ENCODE measurements at places on chromosomes 4 and X. TPM values are rescaled to one million over a fixed set of nuclear protein-coding genes. Genes with fewer than 3 reads are reported as not detected.

DNA sequence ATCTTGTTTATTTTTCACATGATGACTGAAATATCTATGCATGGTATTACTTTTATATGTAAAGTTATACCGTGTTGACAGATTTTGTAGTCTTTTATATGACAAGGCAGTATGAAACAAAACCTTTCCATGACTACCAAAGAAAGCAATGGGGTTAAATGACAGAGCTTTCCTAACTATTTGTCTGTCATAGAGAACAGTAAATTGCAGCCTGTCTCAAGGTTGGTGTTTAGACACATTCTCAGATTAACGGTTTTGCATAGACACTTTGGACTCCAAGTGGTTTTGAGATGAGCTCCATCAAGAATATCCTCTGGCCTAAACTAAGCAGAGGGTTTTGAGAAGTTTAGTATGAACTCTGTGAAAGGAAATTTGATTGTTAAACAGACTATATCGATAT is 180.7 kb upstream of the TENM3 start:
- DNase-seq: no peak

DNA sequence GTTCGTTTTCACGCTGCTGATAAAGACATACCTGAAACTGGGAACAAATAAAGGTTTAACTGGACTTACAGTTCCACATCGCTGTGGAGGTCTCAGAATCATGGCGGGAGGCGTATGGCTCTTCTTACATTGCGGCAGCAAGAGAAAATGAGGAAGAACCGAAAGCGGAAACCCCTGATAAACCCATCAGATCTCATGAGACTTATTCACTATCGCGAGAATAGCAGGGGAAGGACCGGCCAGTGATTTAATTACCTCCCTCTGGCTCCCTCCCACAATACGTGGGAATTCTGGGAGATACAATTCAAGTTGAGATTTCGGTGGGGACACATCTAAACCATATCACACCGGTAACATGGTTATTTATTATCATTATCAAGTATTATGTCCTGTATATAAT is 2204.5 kb downstream of the ARAP2 start:
- DNase-seq: no peak

- no peak for DNase-seq
Measured at GRCh38 chr4:10442976-10443375, 14.2 kb downstream of the ZNF518B start.

GRCh38 chrX:46447384-46447783 is 97.8 kb downstream of the ZNF674 start:
- no peak for DNase-seq

- DNase-seq: no peak
Measured at GRCh38 chr4:124429746-124430250, 282.7 kb downstream of the ANKRD50 start.

The MPP1 gene
- total RNA-seq: 22.5 TPM

The CXCL1 gene
- total RNA-seq: not detected

The SMPX gene
- total RNA-seq: 912 TPM

The GPRIN3 gene
- total RNA-seq: 9.7 TPM

The ANAPC10 gene
- 17.4 TPM for total RNA-seq

All from cardiac muscle cell (in vitro differentiated cells and primary cell).